ENCODE measurements at places on chromosomes 16 and 17. TPM values are rescaled to one million over a fixed set of nuclear protein-coding genes. Genes with fewer than 3 reads are reported as not detected.

- no peak for DNase-seq
These were observed 4.0 kb downstream of the CRYBA1 start for GRCh38 chr17:29250666-29251065.

GRCh38 chr16:31471241-31471874 lies 594 bp upstream of the TGFB1I1 start:
- no peak for DNase-seq

The ADAD2 gene
- polyA plus RNA-seq, result not detected

DNA sequence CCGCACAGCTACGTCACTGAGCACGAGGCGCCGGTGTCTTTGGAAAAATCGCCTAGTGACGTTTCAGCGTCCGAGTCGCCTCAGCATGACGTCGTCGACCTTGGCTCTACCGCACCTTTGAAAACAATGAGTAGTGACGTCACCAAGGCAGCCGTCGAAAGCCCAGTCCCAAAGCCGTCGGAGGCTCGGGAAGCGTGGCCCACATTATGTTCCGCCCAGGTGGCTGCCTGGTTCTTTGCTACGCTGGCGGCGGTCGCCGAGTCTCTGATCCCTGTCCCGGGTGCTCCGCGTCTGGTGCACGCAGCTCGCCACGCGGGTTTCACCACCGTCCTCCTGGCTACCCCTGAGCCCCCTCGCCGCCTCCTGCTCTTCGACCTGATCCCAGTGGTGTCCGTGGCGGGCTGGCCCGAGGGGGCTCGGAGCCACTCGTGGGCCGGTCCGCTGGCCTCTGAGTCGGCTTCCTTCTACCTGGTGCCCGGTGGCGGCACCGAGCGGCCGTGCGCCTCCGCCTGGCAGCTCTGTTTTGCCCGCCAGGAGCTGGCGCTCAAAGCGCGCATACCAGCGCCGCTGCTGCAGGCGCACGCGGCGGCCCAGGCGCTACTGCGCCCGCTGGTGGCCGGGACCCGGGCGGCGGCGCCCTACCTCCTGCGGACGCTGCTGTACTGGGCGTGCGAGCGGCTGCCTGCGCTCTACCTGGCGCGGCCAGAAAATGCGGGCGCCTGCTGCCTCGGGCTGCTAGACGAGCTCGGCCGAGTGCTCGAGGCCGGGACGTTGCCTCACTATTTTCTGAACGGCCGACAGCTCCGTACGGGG lies 1.5 kb downstream of the TMEM102 start:
- peak; percentile 30 for DNase-seq

GRCh38 chr17:45004388-45004787 lies 36.3 kb upstream of the C1QL1 start:
- DNase-seq, result no peak

GRCh38 chr16:73113336-73113735 lies 65.4 kb upstream of the ZFHX3 start:
- no peak for DNase-seq

The CPHXL2 gene
- not detected for polyA plus RNA-seq

GRCh38 chr16:88472069-88472468 lies 19.0 kb downstream of the ZFPM1 start:
- DNase-seq, result no peak

The TP53TG3 gene
- polyA plus RNA-seq, result not detected

DNA sequence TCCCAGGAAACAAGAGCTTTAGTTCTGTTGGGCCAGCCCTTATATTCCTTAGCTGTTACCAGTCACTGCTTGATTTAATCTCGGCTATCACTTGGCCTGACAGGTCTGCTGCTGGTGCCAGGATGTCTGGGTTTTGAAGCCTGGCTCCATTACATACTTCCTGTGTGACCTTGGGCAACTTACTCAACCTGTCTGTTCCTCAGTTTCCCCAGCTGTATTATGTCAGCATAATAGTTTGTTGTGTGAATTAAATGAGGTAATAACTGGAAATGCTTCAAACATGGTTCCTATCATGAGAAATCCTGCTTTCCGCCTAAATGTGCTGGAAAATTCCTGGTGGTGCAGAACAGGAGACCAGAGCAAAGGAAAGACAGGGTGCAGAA lies 50.6 kb upstream of the STH start:
- no peak for DNase-seq

The SOCS1 gene
- polyA plus RNA-seq, result 6.3 TPM

DNA sequence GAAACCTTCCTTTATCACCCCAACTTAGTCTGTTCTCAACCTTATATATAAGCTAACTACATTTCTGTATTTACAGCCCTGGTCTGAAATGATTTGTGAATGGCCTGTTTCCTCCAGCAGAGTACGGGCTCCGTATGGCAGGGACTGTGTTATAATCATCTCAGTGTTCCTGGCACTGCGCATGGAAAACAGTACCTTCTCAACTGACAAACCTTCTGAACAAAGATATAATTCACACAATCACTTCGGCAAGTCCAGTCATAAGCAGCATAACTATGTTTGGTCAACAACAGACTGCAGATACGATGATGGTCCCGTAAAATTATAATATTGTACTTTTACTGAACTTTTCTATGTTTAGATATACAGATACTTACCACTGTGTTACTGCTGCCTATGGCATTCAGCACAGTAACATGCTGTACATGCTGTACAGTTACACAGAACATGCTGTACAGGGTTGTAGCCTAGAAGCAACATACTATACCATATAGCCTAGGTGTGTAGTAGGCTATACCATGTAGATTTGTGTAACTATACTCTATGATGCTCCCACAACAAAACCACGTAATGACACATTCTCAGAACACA lies 30.0 kb downstream of the ANKFY1 start:
- no peak for DNase-seq

The CES5A gene
- polyA plus RNA-seq, result 0.05 TPM

The COG1 gene
- 42.4 TPM for polyA plus RNA-seq

DNA sequence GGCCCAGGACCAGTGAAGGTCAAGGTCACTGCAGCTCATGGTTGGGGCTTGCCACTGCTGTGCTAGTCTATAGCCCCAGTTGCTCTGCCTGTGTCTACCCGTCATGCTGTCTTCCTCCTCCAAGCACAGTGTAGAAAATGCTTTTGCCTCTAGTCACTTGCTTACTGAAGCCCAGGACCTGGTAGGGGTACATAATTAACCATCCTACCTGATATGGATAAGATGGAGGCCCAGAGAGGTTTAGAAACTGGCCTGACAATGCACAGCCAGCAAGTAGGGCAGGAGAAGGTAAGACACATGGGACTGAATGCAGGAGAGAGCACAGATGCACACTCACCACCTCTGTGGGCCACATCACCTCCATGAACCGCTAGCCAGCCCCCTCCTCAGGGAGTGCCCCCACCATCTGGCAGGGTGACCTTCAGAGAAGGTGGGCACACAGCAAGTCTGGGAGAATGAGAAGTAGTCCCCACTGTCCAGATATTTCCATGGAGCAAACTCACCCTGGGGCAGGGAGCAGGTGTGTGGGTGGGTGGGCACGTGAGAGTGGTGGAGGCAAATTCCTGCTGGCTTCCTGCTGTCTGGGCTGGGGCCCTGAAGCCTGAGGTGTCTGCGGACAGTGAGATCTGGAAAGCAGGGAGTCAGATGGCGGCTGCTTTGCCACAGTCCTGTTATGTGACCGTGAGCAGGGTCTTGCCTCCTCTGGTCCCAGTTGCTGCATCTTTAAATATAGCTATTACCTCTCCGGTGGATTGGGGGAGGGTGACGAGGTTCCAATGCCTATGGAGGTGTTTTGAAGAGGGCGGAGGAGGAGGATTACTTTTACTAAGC lies 1.0 kb downstream of the CX3CL1 start:
- DNase-seq, result peak; percentile 43

The GPRC5B gene
- 0.52 TPM for polyA plus RNA-seq

- DNase-seq, result no peak
These were observed 133.9 kb downstream of the PARN start for GRCh38 chr16:14496047-14496770.

GRCh38 chr17:73658821-73659515 lies 14.7 kb upstream of the SDK2 start:
- DNase-seq, result no peak

The MYOCD gene
- not detected for polyA plus RNA-seq

The ZP2 gene
- polyA plus RNA-seq, result not detected

The SCGB1C2 gene
- not detected for polyA plus RNA-seq

- DNase-seq, result no peak
These were observed 18.7 kb downstream of the CES4A start for GRCh38 chr16:67006930-67007658.

- peak; percentile 63 for DNase-seq
These were observed 51.8 kb downstream of the BEAN1 start for GRCh38 chr16:66478733-66479511.

The AATF gene
- 9.1 TPM for polyA plus RNA-seq

The SPEM1 gene
- polyA plus RNA-seq, result not detected

The HBA2 gene
- not detected for polyA plus RNA-seq

DNA sequence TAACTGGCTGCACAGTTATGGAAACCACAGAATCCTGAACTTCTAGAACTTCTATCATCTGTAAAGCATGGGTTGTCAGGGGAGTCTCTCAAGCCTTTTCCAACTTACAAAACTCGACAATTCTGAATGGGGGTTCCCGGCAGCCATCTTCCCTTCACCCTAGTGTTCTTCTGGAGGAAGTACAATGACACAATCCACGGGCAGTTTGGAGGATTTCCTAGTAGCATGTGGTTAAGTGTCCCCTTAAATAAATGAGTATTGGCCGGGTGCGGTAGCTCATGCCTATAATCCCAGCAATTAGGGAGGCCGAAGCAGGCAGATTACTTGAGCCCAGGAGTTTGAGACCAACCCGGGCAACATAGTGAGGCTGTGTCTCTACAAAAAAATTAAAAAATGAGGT lies 2.1 kb downstream of the SLC16A6 start:
- no peak for DNase-seq

GRCh38 chr16:23064639-23065038 lies 84.6 kb downstream of the USP31 start:
- no peak for DNase-seq

GRCh38 chr16:87956365-87957231 lies 5.4 kb downstream of the BANP start:
- peak; percentile 34 for DNase-seq

- no peak for DNase-seq
These were observed 34.4 kb upstream of the RAB11FIP4 start for GRCh38 chr17:31357091-31357490.

DNA sequence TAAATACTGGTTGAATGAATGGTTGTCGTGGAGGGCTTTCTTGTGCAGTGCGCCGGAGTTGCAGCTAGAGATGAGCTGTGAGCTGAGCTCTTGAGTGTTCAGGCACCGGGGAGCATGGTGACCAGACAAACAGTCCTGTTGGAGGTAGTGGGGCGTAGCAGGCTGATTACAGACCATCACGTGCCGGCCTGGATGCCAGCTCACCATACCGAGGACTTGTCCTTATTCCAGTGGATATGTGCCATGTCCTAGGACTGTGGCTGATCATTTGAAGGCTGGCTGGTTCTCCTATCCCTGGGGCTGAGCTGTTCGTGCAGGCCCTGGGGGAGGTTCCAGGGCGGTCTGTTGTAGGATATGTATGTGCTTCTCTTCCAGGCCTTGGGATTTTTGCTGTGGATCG lies 60.0 kb downstream of the ABCC1 start:
- DNase-seq, result no peak

DNA sequence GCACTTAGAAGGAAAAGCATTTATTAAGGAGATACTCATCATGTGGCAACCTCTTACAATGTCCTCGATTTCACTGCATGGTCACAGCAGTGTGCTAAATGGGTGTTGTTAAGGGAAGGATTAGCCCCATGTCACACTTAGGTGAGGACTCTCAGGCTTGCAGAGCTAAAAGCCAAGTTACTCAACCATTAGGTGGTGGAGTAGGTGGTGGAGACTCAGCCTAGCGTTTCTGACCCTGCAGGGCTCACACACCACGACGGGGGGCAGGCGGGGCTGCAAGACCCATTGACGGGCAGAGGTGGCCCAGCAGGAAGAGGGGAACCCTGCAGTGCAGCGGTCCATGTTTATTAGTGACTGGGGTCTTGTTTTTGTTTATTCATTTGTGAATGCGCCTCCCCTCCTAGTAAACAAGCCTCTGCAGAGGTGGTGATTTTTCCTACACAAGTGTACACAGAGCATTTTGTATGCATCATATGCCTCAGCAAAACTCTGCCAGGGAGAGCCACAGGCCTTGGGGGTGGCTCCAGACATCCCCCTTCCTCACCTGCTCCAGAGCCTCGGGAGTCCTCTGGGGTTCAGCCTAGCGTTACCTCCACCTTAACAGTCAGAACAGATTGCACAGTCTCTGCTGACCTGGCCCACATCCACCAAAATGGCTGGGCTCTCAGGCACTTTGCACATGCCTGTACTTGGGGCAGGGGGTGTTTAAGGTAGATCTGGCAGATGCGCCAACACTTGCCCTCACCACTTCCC lies 216.7 kb downstream of the C16orf95 start:
- no peak for DNase-seq

DNA sequence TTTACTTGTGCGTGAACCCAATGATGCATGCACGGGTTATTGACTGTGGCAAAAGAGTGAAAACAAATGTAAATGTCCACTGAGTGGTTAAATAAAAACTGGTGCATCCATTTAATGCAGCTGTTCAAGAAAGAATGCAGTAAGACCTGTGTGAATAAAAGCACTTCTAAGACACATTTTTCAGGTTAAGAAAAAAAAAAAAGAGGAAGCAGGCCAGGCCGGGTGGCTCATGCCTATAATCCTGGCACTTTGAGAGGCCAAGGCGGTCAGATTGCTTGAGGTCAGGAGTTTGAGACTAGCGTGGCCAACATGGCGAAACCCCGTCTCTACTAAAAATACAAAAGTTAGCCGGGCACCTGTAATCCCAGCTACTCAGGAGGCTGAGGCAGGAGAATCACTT lies 11.8 kb downstream of the CNGB1 start:
- no peak for DNase-seq

The CLEC3A gene
- polyA plus RNA-seq, result not detected

- DNase-seq, result no peak
These were observed at the start of gene MAPK7 for GRCh38 chr17:19378416-19379360. MAPK7 (plus strand) TSS chr17:19378498; CDS start chr17:19378901, 403 bp downstream.

DNA sequence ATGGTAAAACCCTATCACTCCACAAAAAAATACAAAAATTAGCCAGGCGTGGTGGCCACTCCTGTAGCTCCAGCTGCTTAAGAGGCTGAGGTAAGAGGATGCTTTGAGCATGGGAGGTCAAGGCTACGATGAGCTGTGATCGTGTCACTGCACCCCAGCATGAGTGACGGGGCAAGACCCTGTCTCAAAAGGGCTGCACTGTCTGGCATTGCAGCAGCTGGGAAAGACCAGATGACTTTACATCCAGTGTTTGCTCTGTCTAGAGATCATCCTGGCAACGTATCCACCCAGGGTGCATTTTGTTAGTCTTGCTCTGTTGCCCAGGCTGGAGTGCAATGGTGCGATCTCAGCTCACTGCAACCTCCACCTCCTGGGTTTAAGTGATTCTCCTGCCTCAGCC lies 52.0 kb downstream of the MRM3 start:
- no peak for DNase-seq

The SLC13A2 gene
- not detected for polyA plus RNA-seq

- no peak for DNase-seq
These were observed 192.5 kb downstream of the ZNF423 start for GRCh38 chr16:49663081-49664065.
